ENCODE measurements at places on chromosomes 2 and 18. TPM values are rescaled to one million over a fixed set of nuclear protein-coding genes. Genes with fewer than 3 reads are reported as not detected.

DNA sequence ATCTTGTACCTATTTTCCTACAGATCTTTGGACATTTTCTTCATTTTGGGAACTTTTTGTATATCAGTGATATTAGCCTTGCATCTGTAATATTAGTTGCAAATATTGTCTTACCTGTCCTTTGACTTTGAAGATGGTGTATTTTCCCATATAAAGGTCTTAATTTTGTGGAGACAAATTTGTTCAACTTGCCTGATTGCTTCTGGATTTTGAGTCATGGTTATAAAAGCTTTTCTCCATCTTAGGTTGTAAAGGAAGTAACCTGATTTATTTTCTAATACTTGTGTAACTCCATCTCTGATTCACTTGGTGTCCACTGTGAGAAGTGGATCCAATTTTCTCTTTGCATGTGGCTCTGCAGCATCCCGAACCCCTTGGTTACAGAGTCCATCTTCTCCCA, 97.7 kb upstream of the OTOS start:
- no peak for DNase-seq

DNA sequence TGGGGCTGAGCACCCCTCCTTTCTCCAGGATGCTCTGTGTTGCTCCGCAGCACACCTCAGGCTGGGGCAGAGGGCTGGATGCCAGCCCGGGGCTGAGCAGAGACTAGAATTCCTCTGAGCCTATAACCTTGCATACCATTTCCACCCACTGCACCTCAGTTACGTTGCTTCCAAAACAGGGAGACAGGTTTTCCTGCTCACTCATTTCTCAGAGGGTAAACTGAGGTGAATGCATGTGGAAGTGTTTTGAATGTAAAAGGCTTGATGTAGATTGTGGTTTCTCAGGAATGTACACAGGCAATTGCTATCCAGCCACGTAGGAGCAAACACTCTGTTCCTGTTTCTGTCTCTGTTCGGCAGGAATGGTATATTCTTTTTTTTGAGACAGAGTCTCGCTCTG, 45.3 kb downstream of the EDAR start:
- no peak for DNase-seq

DNA sequence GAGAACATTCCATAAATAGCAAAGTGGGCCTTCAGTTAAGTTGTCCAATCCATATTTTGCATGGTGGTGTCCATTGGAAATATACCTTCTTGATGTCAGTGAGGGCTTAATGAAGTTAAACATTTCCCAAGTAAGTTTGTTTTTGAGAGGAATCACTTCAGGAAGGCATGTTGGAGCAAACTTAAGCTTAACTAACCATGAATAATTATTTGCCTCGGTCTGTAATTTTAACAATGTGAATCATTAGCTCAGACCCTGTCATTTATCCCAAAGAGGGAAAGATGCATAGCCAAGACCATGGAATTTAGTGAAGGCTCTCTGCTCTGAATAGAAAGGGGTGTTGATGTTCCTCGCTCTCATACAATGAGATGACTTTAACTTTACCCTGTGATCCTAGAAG, 47.4 kb downstream of the SPATS2L start:
- DNase-seq = no peak

DNA sequence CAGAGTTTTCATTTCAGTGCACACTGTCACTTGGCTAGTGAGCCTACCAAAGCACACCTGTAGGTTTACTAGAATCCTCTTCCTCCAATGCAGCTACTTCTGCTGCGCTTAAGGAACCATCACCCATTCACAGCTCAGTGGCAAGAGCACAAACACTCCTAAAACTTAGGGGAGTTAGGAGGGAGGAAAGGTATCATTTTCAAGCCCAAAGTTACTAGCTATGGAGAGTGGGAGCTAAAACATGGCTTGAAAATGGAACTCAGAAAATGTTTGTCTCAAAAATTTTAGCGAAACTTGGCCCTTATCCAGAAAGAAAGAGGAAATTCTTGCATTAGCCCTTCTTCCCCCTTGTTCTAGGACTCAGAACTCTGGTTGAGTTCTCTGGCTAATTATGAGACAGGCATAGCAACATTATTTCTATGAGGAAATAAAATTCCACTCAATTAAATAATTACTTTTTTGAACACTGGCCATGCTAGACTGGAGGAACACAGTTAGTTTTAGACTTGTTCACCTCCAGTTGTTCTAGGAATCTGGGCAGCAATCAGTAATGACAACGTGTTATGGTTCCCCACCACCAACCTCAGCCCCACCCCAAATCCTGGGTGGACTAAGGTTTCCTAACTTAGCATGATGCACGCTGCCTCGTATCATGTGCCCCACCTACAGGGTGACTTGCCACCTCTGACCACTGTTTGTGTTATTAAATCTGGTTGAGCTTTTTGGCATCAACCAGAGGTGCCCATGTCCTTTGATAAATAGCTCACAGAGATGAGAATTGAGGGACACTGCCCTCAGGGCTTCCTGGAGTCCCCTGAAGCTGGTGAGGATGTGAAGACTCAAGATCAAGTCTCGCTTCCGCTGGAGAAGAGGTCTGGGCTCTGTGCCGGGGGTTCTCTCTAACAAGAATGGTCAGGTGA, 32.8 kb downstream of the LPIN2 start:
- DNase-seq = no peak

INPP1 gene
- total RNA-seq = 3.6 TPM

CD8B2 gene
- total RNA-seq = 0.18 TPM

ALK gene
- total RNA-seq = not detected

RAD51AP2 gene
- total RNA-seq = not detected

Data from activated T-cell treated with anti-CD3 and anti-CD28 coated beads, Interleukin-2, amount 50 U/mL, for 4 hours (primary cell).